ENCODE measurements at places on chromosomes 6 and 20. TPM values are rescaled to one million over a fixed set of nuclear protein-coding genes. Genes with fewer than 3 reads are reported as not detected.

IMPG1 gene
- total RNA-seq: not detected

PLN gene
- total RNA-seq: not detected

TREML2 gene
- not detected for total RNA-seq

EPPIN gene
- not detected for total RNA-seq

WFDC12 gene
- not detected for total RNA-seq

HLA-DRB5 gene
- not detected for total RNA-seq

COMMD7 gene
- 58.4 TPM for total RNA-seq

LGSN gene
- total RNA-seq: 1.9 TPM

MARCKS gene
- 15.4 TPM for total RNA-seq

EYS gene
- total RNA-seq: 0.06 TPM

DLK2 gene
- 7.0 TPM for total RNA-seq

SNRPB gene
- 934 TPM for total RNA-seq

WFDC10B gene
- not detected for total RNA-seq

CRISP2 gene
- not detected for total RNA-seq

C20orf202 gene
- 0.07 TPM for total RNA-seq

RAB44 gene
- total RNA-seq: 0.04 TPM

OTOR gene
- total RNA-seq: not detected

DEFB116 gene
- total RNA-seq: not detected

All from A549 treated with dexamethasone at 1 μM for 4 hours (cell line).